ENCODE measurements at places on chromosomes 12 and 14.

- DNase-seq = no peak
Observed at GRCh38 chr12:132228476-132229192, 84.4 kb downstream of the NOC4L start.

GRCh38 chr14:63642656-63643382, 1.1 kb upstream of the WDR89 start:
- DNase-seq = no peak

DNA sequence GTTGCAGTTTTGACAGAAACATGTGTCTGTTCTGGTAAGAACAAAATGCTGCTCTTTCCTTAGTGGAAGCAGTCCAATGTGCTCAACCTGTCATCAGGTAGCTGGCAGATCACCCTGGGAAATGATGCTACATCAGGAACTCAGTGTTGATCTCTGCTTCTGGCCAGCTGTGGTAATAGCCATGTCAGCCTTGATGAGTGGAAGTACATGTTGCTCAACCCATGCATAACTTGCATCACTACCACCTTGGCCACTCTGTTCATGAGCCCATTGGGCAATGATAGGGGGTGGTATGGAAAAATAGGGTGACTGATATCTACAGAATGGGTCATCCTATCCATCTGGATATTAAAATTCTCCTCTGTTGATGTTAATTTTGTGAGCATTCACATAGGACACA, 411.0 kb downstream of the C12orf50 start:
- DNase-seq = no peak

GRCh38 chr12:26112232-26112631, 12.6 kb downstream of the BHLHE41 start:
- DNase-seq = no peak

- no peak for DNase-seq
Observed at GRCh38 chr14:23175823-23176222, 7.6 kb downstream of the SLC7A8 start.

GRCh38 chr14:46626876-46627275, 24.7 kb downstream of the RPL10L start:
- no peak for DNase-seq

DNA sequence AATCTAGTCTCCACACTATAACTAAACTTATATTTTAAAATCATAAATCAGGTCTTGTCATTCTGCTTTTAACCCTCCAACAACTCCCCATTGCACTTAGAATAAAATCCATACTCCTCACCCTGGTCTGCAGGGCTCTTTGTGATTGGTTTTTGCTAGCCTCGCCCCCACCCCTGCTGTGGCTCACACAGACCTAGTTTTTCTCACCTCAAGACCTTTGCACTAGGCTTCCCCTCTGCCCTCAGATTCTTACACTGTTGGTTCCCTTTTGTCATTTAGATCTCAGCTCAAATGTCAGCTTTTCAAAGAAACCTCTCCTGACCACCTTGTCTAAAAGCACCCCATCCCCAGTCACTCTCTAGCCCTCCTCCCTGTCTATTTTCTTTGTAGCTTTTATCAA, 10.7 kb upstream of the LHX5 start:
- no peak for DNase-seq

- DNase-seq = no peak
Observed at GRCh38 chr12:16012117-16012516, 101.0 kb downstream of the DERA start.

- no peak for DNase-seq
Observed at GRCh38 chr12:132204793-132205270, 60.6 kb downstream of the NOC4L start.

DNA sequence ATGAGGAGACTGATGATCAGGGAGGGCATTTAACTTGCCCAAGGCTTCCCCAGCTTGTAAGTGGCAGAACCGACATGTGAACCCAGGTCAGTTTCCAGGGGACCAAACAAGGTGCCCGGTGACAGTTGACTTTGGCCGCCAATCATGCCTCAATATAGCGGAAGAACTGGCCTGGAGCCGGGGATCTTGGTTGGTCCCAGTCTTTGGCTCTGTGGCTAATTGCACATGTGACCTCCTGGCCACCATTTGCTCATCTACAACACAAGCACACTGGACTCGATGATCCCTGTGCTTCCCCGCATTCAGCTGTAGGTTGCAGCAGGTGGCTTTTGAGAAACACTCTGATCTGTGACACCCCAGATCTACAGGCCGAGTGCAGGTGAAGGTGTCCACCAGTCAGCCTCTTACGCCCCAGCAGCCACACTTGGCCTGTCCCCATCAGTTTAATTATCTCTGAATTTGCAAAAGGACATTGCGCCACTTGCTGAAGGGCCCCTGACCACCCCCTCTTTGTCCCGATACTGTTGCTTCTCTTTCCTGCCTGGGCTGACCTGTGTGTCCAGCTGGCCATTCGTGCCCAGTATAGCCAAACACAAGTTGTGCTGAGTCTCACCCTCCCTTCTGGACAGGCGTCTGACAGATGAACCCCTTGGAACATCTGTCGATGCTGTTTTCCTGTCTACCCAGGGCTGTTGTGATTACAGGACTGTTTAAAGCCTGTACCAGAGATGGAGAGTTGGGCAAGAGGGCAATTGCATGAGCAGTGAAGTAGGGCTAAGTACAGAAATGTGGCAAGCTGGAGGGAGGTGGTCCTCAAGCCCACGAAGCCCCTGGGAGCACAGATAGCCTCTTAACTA, 14.1 kb downstream of the ACACB start:
- no peak for DNase-seq

DNA sequence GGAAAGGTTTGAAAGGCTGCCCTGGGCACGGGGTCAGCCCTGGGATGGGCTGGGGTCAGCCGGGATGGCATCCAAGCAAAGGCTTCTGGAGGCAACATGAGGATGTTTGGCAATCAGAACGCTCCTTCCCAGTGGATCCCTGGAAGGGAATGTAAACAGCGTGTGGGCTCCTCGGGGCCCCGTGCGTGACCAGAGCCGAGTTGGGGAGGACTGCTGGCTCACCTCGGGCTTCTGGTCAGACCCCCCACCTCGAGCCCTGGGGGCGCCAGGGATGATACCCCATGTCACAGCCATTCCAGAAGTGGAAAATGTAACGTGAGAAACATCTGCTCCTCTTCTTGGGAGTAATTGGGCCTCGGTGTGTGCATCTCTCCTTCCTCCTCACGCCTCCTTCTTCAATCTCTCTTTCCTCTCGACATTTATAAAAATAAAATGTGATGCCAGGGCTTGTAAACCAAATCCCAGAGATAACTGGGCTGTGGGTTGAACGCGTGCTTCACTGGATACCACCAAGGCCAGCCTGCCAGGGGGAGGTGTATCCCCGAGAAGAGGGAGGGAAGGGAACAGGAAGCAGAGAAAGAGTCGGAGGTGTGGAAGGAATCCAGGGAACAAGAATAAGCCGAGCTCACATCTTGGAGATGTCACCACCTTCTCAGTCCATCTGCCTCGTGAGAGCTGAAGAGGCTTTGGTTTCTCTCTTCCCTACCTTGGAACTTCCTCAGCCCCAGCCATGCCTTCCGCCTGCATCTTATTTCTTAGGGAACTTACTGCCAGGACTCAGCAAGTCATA, 144.8 kb downstream of the NUAK1 start:
- no peak for DNase-seq

DNA sequence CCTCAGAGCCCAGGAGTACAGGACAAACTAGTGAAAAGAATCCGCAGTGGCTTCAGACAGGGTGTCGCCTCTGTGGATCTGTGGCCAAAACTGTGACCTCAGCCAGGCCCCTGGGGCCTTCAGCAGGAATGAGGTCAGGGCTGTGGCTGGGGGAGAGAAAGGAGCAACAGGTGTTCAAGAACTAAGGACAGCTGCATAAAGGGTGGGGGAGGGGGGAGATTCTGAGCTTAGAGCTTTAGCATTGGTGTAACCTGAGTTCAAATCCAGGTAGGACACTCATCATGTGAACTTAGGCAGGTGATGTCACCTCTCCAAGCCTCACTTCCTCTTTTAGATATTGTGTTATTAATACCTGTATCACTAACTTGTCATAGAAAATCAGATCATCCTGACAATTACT, 40.9 kb upstream of the CORO1C start:
- DNase-seq = peak; percentile 25

DNA sequence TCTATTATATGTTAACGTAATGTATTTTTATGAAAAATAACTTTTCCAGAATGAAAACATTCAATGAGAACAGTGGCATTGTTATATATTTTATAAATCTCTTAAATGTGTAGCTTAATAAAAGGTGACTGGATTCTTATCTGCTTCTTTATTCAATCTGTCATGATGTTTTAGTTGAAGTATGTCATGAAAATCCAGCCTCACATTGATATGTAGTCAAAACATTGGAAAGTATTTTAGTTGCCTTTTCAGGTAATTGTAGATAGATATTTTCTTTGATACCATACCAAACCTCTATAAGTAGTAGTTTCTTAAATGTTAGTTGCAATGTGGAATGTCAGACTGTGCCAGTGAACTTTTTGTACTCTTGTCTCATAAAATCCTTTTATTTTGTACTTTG, 41.3 kb upstream of the MSRB3 start:
- DNase-seq = no peak

GRCh38 chr14:22263961-22264360, 325.1 kb downstream of the DAD1 start:
- no peak for DNase-seq

- no peak for DNase-seq
Observed at GRCh38 chr14:54348001-54348611, 48.7 kb upstream of the CDKN3 start.

Measured in GM12878 (cell line).